ENCODE measurements at places on chromosomes 13 and 19.

DNA sequence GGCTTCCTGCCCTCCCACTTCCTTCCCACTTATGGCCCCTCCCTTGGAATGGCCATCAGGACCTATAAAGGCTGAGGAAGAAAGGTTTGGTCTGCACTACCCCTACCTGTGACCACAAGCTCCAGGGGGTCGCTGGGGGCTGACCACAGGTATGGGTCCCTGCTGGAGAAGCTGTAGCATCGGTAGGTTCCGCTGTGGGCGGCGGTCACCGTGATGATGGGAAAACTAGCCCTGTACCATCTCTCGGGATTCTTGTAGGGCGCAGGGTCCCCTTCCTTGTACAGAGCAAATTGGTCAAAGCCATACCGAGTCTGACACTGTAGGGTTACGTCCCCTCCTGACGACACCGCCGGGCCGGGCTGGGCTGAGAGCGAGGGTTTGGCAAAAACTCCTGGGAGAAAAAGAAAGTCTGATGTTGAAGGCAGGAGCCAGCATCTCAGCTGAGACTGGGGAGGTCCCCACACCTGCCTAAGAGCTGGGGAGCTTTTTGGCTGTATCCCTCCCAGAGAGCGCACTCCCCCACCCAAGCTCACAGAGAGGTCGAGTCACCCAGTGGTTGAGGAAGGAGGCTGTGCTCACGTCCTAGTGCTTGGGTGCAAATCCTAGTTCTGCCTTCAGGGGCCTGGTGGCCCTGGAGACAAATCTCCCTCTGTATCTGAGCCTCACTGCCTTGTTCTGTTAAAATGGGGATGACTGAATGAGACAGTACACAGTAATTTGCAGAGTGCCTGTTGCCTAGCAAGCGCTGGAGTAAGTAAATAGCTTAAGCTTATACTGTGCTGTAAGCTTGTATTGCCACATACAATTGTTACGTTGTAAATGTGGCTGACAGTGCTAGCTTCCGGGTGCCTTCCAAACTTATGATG is 10.4 kb downstream of the GP6 start:
- no peak for DNase-seq

- no peak for DNase-seq
Observed at GRCh38 chr13:103134271-103134670, 68.1 kb upstream of the SLC10A2 start.

GRCh38 chr13:102122147-102122546 is 279.7 kb downstream of the FGF14 start:
- no peak for DNase-seq

- no peak for DNase-seq
Observed at GRCh38 chr19:23525276-23525852, 130.1 kb upstream of the ZNF91 start.

- DNase-seq, result no peak
Observed at GRCh38 chr13:46553521-46553885, 533 bp downstream of the LRCH1 start.

GRCh38 chr19:31141301-31141700 is 207.9 kb downstream of the TSHZ3 start:
- DNase-seq, result no peak

- DNase-seq, result no peak
Observed at GRCh38 chr19:55391702-55392615, 6.2 kb downstream of the RPL28 start.

GRCh38 chr19:46622118-46622446 is 2.8 kb downstream of the PTGIR start:
- DNase-seq, result no peak

DNA sequence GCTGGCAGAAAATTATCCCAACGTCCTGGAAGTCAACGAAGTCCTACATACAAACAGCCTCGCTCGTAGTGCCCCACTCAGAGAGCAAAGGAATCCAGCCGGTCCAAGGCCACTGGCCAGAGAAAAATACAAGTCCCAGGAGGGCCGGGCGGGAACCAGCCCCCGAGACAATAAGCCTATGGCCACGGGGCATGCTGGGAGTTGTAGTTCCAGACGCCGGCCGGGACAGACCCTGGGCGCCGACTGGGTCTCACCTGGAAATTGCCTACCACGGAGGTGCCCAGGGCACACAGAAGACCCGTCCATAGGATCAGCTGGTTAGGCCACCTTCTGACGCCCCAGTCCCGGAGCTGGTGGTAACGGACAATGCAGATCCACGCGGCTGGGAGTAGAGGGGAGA is 5.4 kb downstream of the TMEM150B start:
- no peak for DNase-seq

GRCh38 chr13:112034846-112035245 is 32.1 kb upstream of the SOX1 start:
- DNase-seq, result no peak

- DNase-seq, result peak; percentile 43
Observed at GRCh38 chr19:6632002-6632621, 37.8 kb downstream of the TNFSF14 start.

DNA sequence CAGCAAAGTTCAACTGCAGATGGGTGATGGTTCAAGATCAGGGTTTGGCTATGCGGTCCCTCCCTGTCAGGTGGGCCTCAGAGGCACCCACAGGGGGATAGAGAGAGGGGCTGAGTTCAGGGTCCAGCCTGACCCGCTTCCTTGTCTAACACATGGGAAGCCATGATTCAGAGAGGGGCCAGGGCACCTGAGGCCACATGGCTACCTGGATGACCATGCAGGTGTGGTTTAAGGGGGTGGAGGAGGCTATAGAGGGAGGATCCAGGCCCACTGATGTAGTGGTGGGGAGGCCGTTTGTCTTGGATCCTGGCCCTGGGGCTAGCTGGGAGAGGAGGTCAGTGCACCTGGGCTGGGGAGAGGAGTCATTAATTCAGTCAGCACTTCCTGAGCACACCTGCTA is 56.7 kb downstream of the ZNF536 start:
- DNase-seq, result no peak

DNA sequence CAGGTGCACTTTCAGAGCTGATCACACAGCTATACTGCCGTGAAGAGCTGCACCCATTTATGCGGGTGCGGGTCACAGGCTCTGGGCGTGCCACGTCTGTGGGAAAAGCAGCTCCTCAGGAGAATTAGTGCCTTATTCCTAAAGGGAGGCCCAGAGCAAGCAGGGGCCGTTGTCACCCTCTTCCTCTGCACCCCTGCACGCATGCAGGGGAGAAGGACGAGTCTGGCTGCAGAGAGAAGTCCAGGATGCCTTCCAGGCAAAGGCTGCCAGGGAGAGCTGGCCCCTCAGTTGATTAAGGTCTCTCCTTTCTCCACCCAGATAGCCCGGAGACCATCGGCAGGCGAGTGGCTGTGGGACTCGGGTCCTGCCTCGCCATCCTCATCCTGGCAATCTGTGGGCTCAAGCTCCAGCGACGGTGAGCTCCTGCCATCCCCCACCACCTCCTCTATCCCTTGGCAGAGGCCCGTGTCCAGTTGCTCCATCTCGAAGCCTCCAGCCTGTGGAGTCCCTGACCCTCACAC is 3.1 kb upstream of the FFAR1 start:
- no peak for DNase-seq

DNA sequence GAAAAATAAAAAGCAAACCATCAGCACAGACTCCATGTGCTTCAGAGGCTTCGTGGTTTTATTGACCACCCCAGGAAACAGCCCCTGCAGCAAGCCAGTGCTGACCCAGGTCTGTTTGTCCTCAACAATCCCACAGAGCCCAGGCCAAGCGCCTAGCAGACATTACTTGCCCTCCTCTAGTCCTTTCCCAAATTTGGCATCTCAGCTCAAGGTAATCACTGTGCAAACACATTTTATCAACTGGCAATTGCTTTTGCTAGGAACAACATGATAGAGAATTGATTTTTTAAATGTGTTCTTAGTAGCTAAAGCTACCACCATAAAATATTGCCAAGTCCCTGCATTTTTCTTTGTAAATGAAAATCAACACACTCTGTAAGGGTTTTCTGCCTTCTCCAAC is 121.8 kb downstream of the STOML3 start:
- no peak for DNase-seq

DNA sequence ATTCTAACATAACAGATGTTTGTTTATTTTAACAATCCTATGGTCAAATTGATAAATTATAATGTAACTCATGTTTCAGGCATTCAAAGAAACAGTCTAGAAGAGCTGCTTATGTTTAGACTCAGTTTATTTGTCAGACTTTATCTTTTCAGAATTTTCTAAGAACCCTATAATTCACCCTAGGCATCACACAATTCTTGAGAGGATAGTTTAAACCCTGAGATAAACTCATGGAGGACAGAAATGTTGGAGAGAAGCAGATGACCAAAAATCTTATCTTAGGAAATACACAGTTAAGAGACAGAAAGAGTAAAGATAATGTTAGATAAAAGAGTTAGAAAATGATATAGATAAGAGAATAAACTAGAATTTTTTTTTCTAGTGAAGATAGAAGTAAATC is 1185.7 kb upstream of the SLC10A2 start:
- no peak for DNase-seq

GRCh38 chr13:36385489-36385888 is 39.3 kb upstream of the SPART start:
- no peak for DNase-seq

DNA sequence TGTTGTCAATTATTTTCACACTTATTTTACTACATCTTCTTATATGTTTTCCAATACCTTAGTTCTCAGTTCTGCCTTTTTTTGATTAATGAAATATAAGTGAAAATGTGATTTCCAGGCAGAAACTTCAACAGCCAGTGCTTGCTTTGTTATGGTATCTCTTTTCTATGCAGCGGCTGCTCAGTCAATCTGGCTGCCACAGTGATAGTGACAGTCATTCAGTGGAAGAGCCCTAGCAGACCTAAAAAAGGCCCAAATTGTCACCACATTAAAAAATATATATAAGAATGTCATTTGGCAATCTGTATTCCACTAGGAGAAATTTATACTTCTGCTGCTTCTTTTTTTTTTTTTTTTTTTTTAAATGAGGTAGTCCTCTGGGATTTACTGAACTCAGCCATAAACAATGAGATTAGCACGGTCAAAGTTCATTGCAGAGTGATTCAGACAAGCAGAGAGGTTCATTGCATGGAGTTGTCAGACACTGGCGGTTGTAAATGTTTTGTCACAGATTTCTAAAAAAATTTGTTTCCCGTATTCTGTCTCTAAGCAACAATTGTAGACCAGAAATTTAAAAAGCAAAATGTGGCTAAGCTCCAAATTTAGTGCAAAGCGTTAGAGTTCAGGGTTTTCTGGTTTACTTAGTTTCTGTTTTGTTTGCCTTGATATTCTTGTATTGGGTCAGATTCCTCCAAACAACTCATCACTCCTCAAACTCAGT is 94.7 kb upstream of the PRR20A start:
- no peak for DNase-seq

GRCh38 chr19:5038631-5039271 is 69.8 kb downstream of the KDM4B start:
- DNase-seq, result no peak

GRCh38 chr13:106500445-106500844 is 35.0 kb downstream of the EFNB2 start:
- no peak for DNase-seq

DNA sequence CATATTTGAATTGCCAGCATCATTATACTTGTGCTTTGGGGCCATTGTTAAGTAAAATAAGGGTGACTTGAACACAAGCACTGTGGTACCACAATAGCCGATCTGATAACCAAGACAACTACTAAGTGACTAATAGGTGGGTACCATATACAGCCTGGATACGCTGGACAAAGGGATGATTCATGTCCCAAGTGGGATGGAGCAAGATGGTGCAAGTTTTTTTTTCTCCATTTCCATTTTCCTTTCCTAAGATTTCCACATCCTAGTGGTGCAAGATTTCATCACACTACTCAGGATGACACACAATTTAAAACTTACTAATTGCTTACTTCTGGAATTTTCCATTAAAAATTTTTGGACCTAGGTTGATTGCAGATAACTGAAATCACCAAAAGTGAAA is 15.1 kb downstream of the BRCA2 start:
- no peak for DNase-seq

DNA sequence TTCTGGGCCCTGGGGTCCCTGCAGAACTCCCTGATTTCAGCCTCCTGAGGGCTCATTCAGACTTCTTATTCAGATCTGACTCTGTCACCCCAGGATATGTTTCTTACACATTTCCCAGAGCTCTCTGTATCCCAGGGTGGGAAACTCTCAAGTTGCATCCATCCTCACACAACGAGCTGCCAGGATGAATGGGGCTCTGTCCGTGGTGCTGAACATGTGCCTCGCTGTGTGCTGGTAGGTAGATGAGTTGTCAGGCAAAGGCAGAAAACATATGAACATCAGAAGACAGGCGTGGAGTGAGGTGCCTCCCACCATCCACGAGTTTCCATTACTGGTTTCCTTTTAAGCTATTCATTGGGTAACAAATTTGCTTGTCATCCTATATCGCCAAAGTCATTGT is 11.4 kb upstream of the IGFL1 start:
- no peak for DNase-seq

DNA sequence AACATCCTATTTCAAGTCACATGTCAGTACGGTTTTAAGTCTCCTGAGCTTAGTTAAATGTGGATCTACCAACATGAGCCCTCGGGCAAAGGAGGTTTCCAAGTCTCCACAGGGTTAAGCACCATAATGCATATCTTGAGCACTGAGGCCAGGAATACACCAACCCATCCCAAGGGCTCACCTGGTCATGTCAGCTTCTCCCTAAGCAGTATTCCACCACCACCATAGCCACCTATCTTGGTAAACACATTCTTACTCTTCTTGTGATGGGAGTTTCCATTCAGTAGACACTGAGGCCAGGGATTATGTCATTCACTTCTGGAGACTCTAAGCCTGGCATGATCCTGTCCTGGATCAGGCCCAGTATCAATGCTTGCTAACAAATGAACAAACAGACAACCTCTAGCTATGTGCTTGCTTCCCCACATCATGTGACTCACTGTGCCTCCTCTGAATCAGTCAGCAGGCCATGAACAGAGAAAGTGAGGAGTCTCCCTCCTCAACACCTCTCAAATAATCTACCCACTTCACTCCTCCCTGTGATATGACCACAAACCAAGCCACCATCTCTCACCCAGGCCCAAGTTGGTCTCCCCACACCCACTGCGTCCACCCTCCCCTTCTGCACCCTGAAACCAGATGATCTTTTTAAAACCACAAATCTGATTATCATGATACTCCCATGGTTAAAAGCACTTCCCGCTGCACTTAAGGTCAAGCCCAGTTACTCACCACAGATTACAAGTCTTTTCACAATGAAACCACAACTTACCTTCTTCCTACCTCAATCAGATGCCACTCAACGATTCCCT is 5.8 kb downstream of the PEG3 start:
- DNase-seq, result no peak

GRCh38 chr19:48817585-48818124 is 6.8 kb upstream of the BCAT2 start:
- no peak for DNase-seq

DNA sequence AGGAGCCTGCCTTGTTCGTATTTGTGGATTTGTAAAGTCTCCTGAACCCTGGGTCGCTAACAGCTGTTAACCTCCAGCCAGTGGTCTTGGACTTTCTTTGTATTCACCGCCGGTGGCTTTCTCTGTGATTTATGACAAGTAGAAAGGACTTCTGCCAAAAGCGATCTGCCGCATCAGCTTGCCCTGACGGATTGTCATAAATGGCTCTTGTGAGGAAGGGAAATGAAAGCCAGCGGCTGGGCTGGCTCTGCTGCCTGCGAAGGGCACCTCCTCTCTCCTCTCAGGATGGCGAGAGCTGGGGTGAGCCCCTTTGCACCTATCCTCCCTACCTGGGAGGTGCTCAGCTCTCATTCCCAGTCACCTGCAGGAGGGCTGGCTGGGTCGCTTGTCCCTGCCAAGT is 25.6 kb downstream of the DHRS12 start:
- DNase-seq, result no peak

Data from stimulated activated CD4-positive, alpha-beta T cell treated with anti-CD3 and anti-CD28 coated beads, Interleukin-1b, Interleukin-23, amount 100 ng/mL, for 4 hours (primary cell).